ENCODE measurements at places on chromosomes 7 and 10.

DNA sequence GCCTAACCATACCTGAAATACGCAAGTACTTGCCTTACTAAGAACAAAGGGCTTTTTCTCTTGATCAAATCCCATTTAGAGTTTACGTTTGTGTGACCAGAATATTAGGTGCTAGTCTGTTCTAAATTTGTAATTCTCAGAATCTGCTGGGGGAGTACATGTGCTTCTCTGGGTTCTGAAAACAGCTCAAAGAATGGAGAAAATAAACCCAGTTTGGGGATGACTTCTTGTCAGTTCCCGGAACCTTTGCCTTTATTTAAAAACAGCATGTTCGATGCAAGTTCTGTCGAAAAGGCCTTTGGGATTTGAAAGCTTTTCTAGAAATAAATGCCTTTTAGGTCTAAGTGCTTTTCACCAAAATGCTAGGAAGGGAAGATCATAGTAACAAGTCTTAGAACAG, 147.0 kb downstream of the ARID5B start:
- no peak for DNase-seq

GRCh38 chr7:18555120-18555519, 59.6 kb downstream of the HDAC9 start:
- no peak for DNase-seq

DNA sequence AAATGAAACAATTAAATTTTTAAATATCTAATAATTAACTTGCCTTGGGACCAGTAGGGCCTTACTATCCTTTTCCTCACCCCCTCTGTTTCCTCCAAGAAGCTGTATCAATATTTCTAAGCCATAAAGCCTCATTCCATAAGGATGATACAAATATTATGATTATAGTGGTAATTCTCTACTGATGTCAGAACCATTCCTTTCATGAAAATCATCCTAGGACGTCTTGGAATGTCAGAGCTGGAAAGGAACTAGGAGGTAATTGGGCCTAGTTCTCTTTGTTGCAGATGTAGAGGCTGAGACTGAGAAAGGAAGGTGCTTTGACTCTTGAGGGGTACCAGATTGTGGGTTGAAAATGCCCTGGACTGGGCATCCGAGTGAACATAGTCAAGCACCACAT, 766.7 kb upstream of the GHITM start:
- no peak for DNase-seq

DNA sequence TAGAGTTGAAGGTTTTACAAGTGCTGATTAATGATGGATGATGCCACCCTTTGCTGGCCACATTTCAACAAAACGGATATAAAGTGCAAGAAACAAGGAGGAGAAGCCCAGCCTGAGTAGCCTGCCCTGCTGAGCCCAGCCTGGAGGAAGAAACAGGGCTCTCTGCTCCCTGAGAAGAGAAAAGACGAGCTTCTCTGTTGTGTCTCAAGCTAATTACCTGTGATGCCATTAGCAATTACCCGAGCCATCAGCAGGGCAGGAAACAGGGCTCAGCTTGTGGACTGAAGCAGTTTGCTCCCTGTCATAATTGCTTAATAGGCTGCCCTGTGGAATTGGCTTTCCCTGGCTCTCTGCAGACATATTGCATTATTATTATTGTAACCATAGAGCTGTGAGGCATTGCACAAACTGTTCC, 709.3 kb upstream of the AUTS2 start:
- DNase-seq: no peak

DNA sequence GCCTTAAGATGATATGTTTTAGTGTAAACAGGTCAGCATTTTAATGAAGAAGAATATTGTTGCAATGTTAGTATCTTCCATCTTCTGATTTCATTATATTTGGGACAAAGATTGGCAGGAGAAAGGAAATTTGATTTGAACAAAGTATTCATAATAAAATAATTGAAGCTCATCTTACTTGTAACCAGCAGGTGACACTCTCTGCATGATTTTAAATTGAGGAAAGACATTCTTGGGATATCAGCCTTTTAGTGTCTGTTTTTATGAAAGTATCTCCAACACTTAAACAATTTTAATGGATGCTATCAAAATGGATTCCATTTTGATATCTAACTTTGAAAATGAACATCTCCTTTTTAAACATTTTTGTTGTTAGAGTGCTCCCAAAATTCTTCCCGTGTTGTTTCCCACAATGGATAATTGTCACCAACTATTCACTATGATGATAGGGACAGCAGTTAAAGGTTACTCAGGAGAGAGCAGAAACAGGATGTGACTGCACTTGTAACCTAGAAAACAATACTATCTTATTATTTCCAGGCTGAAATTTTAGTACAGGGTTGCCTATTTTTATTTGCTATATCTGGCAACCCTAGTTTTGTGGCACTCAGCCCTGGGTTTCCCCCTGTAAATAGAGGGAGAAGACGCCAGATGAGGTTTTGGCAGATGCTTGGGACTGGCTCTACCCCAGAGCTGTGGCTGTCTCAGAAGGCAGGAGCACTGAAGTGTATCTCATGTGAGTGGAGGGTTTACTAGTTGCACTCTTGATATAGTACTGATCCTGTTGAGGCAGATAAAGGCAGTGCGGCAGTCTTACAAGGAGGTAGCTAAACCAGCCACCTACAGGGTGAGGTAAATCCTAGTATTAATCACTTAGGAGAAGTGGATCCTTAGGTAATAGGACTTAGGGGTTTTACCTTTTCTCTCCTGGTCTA, 31.0 kb upstream of the ABCB4 start:
- DNase-seq: peak; percentile 33

DNA sequence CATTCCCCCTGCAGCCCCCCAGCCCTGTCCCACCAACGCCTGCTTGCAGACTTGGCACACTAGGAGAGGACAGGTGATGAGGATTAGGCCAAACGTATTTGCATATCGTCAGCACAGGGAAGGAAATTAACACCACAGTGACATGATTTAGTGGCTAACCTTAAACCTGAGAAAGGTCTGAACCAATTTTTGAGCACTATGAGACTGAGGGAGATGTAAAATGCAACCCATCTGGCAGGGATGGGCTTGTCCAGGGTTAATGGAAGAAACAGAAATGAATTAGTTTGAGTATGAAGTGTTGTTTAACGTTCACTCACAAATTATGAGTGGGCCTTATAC, 183.6 kb downstream of the TAX1BP1 start:
- DNase-seq: no peak

DNA sequence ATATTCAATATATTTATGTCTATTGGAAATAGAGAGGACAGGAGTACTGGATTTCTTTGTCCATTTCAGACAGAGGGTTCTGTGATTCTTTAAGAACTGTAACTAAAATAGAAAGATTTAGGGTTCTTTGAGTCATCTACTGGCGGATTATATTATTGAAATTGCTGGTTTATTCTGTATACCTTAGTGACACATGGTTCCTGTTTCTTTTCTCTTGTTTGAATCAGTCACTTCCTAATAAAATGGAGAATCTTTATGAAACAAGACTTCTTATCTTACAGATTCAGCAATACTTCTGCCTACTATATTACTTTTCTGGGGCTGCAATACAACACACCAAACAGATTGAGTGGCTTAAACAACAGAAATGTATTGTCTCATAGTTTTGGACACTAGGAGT, 20.8 kb upstream of the ZNF800 start:
- DNase-seq: no peak

GRCh38 chr10:25226775-25227682, 52.2 kb downstream of the GPR158 start:
- DNase-seq: peak; percentile 42

DNA sequence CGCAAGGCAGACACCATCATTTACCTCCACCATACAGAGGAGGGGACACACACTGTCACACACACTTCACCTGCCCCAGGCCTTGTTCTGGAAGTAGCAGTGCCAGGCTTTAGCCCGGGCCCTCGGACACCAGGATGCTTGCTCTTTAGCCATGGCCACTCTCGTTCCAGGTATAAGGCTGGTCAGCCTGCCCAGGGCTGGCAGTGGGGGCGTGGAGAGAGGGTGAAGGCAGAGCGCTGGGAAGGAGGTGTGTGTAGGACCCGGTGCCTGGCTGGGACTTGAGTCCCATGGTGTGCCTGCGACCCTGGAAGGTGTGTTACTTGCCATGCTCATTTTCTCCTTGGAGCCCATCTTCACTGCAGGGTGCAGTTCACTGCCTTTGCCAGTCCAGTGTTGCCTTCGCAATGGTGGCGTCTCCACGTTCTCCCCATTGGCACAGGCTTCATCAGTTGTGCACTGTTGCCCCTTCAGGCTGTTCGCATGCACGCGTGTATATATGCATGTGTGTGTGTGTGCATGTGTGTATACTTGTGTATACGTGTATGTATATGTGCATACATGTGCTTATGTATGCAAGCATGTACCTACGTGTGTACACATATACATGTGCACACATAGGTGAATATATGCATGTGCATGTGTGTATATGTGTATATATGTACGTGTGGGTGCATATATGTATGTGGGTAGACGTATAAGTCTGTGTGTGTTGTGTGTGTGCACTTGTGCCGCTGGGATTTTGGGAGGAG, 153.4 kb downstream of the CAMK1D start:
- no peak for DNase-seq

- no peak for DNase-seq
Measured at GRCh38 chr7:42053834-42054233, 183.2 kb downstream of the GLI3 start.

DNA sequence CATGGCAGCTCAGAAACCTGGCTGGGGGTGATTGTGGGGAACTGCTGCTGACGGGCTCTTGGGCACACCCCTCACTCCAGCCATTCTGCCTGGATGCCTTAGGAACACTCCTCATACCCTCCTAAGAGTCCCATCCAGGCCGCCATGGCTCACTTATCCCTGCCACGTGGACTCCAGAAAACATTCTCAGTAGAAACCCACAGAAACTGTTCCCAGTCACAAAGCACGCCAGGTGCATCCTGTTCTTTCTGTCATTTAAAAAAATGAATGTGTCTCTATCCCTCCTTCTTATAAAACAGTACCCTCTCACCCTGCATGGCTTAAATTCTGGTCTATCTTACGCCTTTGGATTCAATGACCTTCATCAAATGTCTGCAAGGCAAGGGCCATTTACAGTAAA, 177.7 kb downstream of the CUX1 start:
- DNase-seq: no peak

DNA sequence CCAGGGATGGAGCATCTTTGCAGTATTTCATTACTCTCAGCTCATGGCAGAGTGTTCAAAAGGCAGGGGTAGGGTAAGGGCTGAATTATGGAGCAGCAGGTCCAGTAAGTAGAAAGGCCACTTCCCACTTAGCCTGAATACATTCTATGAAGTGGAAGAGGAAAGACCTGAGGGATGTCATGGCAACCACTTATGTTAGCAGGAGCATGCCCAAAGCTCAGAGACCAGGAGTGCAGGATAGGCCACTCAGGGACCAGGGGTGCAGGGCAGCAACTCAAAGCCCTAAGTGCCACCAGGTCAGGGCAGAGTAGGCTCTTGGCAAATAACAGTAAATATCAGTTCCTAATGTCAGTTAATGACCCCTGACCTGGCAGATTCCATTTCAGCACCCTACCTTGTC, 3.6 kb downstream of the SRI start:
- DNase-seq: no peak

- DNase-seq: no peak
Measured at GRCh38 chr7:31702354-31702753, 15.3 kb downstream of the PPP1R17 start.

- DNase-seq: no peak
Measured at GRCh38 chr10:35870665-35871310, 228.7 kb upstream of the FZD8 start.

DNA sequence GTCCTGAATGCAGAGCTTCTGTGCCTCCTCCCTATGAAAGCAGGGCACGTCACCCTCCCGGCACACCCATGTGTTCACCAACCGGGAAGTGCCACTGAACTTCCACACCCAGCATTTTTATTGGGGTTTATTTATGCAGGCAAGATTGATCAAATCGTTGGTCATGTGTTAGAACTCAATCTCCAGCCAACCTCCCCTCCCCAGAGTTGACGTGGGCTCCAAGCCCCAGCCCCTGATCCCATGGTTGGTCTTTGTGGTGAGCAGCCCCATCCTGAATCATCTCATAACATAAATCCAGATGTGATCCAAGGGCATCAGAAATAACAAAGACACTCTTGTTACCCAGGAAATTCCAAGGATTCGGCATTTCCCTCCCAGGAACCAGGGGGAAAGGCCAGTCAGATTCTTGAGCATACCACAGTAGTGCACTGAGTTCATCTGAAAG, 151.2 kb downstream of the TPST1 start:
- DNase-seq: no peak

- DNase-seq: no peak
Measured at GRCh38 chr10:77636282-77636966, 1.2 kb downstream of the KCNMA1 start.

DNA sequence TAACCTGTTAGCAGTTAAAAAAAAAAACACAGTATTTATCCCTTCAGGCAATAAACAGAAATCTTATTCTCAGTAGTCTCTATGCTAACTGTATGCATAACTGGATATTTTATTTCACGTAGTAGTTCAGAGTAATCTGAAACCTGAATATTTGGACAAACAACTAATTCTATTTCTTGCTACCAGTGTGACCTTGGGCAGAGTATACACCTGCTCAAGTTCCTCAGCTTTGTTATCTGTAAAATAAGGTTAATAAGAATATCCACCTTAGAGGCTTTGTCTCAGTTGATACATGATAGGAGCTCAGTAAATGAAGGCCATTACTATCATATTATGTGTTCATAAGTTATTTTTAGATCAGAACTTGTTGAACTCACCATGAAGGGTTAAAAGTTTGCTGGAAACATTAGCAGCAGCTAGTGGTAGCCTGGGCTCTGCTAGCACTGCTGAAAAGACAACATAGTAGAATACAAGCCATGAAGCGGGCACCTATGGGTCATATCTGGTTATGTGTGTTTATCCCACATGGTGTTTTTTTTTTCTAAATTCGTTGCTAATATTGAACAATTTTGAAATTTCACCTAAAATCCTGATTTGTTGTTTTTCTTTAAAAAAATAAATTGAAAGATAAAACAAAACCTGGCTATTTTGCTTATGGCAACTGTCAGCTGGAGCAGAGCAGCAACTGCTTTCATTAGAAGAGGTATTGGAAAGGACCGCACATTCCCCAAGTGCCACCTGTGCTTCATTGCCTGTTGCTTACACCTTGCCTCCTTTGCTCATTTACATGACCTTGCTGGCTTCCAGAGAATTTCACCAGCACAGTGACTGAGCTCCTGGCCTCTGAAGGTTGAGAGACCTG, 303.0 kb downstream of the PRKG1 start:
- no peak for DNase-seq

- DNase-seq: no peak
Measured at GRCh38 chr7:99863847-99864440, 12.9 kb downstream of the OR2AE1 start.
